ENCODE measurements at places on chromosomes 2 and 18.

DNA sequence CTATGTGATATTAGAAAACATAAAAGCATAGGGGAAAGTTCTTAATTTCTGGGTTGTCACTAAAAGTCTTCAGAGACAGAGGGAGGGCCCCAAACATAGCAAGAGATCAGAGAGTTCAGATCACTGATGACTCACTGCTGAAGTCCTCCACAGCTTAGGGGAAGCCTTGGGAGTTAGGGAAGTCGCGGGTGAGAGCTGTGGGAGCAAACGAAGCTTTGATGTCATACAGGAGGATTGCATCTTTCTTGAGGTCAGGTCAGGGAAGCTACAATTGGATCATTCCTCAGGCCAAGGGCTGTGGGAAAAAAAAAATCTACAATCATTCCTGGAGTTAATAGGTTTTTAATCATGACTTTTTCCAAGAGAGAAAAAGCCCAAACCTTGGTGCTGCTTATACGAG lies 96.2 kb downstream of the COPS8 start:
- DNase-seq: no peak

- no peak for DNase-seq
These were observed 13.3 kb downstream of the ACKR3 start for GRCh38 chr2:236582968-236583367.

GRCh38 chr2:181970160-181970794 lies 15.4 kb upstream of the PPP1R1C start:
- no peak for DNase-seq

DNA sequence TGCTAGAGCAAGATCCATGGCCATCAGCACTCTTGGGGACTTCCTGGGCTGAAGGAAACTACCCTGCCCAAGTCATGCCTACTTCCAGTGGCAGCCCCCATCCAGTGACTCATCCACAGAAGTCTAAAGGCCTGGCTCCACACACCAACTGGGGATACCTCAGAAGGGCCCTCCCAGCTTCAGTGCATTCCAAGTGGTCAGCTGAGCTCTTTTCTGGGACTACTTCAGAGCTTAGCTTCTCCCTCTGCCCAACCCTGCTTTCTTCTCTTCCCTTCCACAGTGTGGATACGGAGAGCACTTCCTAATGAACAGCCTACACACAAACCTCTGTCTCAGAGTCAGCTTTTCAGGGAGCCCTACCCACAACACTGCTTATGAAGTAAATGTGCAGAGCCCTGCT lies 66.5 kb downstream of the CLHC1 start:
- DNase-seq: no peak

DNA sequence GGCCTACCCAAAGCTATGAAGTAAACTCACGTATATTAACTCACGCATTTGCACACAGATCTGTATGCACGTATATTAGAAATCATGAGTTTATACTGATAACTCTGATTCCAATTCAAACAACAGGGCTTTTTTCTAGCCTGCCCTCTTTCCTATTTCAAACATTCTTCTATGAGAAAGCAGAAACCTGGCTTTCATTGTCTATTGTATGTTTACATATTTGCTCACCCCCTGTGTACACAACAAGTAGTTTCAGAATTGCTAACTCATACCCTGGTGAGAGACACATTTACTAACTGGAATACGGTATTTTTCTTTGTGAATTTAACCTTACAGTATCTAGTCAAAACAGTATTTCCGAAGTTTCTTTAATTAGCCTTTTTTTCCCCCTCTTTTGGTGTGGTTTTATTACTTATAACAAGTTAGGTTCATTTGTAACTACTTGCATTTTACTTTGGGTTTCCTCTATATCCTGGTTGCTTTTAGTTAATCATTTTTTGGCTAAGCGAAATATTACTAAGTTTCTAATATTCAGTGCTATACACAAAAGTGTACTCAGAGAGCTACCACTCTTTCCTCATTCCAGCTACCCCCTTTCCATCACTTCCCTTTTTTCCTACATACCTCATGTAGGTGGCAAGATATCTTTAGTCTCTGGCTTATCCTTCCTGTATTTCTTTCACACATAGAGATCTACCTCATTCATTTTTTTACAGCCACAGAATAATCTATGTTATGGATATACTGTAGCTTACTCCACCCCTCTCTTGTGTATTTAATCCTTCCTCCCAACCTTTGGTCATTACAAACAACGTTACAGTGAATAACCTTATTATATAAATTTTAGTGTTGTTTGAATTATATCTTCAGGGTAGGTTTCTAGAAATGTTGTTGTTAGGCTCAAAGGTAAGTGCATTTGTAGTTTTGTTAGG lies 112.7 kb upstream of the BCL2L11 start:
- no peak for DNase-seq

DNA sequence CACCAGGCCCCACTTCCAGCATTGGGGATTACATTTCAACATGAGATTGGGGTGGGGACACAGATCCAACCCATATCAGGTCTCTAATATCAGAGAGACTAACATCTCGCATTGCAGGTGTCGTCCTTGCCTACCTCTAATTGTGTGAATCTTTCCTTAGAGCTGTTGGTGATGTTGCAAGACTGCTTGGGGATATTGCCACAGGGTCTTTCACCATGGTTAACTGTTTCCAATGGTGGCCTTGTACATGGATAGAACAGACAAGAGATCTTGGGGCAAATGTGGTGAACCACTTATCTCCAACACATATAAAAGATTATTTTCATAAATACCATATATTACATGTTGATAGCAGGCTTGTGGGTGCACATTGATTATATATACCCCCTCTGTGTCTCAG lies 270.3 kb upstream of the LINC00305 start:
- DNase-seq: no peak

GRCh38 chr2:240567137-240567871 lies 980 bp upstream of the RNPEPL1 start:
- DNase-seq: peak; percentile 17

GRCh38 chr18:58263055-58263957 lies 219.3 kb downstream of the NEDD4L start:
- no peak for DNase-seq

- DNase-seq: no peak
These were observed 37.7 kb downstream of the TRAK2 start for GRCh38 chr2:201413552-201413951.

GRCh38 chr2:3578987-3579386 lies 3.9 kb downstream of the RPS7 start:
- no peak for DNase-seq

DNA sequence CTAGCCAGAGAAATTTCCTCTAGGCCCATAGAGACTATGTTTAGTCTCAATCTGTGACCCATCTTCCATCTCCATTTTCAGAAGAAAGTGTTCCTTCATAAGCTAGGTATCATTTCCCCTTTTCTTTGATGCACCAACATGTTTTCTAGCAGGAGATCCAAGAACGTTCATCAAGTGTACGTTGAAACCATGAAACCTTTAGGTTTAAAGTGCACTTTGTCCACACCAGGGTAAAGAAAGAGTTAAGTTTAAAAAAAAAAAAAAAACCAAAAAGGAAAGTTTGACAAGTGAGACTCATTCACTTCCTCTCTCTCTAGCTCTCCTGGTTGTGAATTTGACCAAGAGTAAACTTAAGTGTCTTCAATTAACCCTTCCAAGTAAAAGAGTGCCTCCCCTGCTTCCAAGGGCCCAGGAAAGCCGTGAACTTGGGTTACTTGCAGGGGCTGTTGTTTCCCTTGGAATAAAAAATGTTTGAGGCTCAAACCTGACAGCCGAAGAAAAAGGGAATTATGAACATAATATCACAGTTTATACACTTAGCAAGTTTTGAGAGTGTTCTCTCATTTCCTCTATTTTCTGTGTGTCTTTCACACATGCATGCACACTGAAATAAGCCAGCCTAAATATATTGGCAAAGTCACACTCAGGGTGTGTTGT lies 56.7 kb downstream of the LBH start:
- DNase-seq: no peak

DNA sequence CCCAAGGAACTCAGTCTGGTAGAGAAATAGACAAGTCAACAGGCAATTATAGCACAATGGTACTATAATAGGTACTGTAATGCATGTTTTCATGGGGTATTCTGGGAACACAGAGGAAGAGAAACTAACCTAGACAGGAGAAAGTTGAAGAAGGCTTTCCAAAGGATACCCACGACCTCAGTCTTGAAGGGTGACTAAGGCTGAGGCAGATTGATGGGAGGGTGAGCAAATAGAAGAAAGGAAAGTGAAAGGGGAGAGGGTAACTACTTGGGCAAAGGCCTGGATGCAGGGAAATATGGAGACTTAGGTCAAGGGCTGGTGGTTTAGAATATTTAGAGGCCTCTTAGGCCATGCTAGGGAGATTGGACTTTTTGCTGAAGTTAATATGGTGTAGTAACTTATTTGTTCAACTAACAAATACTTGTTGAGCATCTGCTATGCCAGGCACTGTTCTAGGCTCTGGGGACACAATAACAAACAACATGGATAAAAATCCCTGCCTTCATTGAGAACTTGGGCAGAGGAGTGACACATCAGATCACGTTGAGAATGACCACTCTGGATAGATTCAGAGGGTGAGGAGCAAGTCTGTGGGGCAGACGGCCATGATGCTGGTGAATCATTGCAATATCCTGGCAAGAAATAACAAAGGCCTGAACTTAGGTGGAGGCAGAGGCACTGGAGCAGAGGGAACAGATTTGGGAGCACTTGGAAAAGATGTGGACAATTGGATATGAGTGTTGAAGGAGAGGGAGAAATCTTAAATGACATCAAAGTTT lies 56.4 kb downstream of the PLB1 start:
- DNase-seq: no peak

- DNase-seq: no peak
These were observed 55.2 kb upstream of the UGP2 start for GRCh38 chr2:63786471-63786870.

- DNase-seq: no peak
These were observed 51.9 kb downstream of the CDH2 start for GRCh38 chr18:28125051-28125450.

GRCh38 chr2:144201868-144202468 lies 318.0 kb downstream of the ZEB2 start:
- no peak for DNase-seq

DNA sequence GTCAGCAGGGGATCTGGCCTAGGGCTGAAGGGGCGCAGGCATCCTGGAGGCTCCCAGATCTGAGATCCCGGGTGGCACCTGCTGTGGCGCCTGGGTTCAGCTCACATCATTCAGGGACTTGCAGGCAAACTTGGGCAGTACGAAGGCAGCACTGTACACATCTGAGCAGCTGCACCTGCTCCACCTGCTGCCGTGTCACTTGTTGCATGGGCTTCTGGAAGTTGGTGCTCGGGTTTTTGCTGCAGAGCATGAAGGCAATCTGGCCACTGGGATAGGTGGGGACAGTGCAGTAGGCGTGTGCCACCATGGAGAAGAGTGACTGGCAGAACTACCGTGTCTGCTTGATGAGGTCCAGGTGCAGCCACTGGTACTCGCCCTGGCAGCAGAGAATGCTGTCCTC lies 48.6 kb downstream of the UGGT1 start:
- no peak for DNase-seq

Measured in left ventricle myocardium inferior (tissue), 1 donor.